Activated T-helper 2 cell treated with anti-CD3 and anti-CD28 coated beads, Interferon-gamma antibody, Interleukin-2, Interleukin-4, amounts not matched to agents 10 μg/mL and 5 μg/mL and 100 μg/mL, durations not matched to agents 14 hours and 24 hours and 36 hours (primary cell): ENCODE measurements at places on chromosomes 6 and 20. TPM values are rescaled to one million over a fixed set of nuclear protein-coding genes. Genes with fewer than 3 reads are reported as not detected.

DNA sequence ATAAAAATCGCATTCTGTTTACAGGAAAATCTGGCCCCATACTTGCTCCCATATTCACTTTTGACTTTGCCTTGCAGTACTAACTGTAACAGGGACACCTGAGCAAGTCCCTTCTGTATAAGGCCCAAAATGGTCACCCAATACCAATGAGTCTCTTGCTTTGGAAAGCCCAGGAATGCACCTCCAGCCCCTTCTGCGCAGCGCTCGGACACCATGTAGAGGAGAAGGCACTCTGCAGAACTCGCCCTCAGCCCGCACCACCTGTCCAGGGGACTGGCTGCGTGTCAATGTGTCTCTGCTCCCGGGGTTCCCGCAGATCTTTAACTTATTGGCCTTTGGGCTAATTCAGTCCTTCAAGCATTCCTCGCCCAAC lies 746 bp upstream of the PRND start:
- H3K36me3 ChIP-seq: no peaks in the 10 kb centered on the region
- DNase-seq: no peak
- peaks cover 10% of the 10 kb centered on the region for H3K4me1 ChIP-seq
- no peak overlapping the region for H3K27ac ChIP-seq

GRCh38 chr6:18362058-18362561 lies 25.0 kb upstream of the RNF144B start:
- DNase-seq: no peak
- H3K27ac ChIP-seq: no peak overlapping the region
- H3K36me3 ChIP-seq: no peaks in the 10 kb centered on the region
- H3K27me3 ChIP-seq: peaks cover 7% of the 10 kb centered on the region

GRCh38 chr6:93974332-93974731 lies 555.0 kb upstream of the EPHA7 start:
- no peak overlapping the region for H3K4me3 ChIP-seq
- no peaks in the 10 kb centered on the region for H3K4me1 ChIP-seq
- H3K36me3 ChIP-seq: no peaks in the 10 kb centered on the region
- H3K27ac ChIP-seq: no peak overlapping the region

DNA sequence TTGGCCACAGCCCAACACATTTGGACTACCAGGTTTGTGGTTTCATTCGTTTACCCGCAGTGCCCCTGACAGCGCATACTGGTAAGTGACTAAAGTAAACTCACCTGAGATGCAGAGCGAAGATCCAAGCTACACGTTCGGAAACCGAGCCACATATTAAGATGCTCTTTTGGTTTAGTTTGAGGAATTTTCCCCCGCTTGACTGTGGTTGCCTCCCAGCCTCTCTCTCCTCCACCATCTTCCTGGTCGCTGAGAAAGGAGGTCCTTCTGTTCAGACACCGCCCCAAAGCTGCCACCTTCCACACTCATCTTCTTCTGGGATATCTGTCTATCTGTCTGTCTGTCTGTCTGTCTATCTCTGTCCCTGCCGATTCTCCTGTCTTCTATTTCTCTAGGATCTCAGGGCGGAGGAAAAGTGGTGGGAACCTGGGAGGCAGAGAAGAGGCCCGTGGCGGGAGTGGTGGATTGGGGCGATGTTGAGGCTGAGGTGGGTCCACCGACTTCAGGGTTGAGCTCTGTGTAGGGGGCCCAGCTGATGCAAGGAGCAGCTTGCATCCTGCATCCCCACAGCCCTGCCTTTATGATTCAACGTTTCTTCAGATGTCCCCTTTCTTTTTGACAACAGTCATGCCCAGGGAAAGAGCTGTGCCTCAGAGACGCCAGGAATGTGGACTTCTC lies 196.9 kb upstream of the ZNF184 start:
- H3K4me3 ChIP-seq: peak overlapping the region; percentile 77
- peaks cover 61% of the 10 kb centered on the region for H3K27me3 ChIP-seq
- no peak overlapping the region for H3K27ac ChIP-seq
- no peaks in the 10 kb centered on the region for H3K36me3 ChIP-seq

DNA sequence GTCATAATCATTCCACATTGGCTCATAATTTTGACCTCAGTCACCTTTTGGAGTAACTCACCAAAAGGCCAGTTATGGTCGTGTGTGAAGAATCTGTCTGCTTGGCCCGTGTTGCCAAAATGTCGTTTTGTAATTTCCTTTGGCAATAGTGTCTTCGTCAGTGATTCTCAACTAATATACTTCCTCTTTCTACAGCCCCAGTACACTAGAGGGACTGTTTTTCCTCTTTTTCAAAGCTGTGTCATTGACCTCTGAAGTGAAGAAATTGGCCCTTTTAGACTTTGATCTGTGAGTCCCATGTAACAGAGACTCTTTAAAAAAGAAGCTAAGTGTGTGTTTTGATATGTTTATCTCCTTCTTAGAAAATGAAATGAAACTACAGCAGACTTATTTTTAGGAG lies 5.2 kb downstream of the FOXO3 start:
- H3K4me3 ChIP-seq: no peak overlapping the region
- H3K27me3 ChIP-seq: peaks cover 30% of the 10 kb centered on the region
- peaks cover 52% of the 10 kb centered on the region for H3K36me3 ChIP-seq
- H3K4me1 ChIP-seq: peaks cover 43% of the 10 kb centered on the region

GRCh38 chr20:19903168-19903811 lies 113.9 kb upstream of the NAA20 start:
- no peak for DNase-seq
- H3K27me3 ChIP-seq: no peaks in the 10 kb centered on the region
- no peak overlapping the region for H3K27ac ChIP-seq

DNA sequence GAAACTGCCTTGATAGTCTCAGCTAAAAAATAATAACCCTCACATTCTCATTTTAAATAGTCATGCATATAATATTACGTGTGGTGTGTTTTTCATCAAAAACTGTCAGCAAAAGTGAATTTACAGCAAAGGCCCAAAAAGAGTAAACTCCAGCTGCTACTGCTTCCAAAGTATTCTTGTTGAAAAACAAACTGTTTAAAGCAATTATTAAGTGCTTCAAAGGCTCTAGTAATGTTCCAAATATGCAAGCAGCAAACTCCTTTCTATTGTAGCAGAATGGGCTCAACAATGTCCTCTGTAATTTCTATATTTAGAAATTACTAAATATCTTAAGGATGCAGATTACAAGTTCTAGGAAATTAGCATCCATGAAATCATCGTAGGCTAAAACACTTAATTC lies 280.0 kb upstream of the TBX18 start:
- H3K36me3 ChIP-seq: no peaks in the 10 kb centered on the region
- no peak overlapping the region for H3K4me3 ChIP-seq

DNA sequence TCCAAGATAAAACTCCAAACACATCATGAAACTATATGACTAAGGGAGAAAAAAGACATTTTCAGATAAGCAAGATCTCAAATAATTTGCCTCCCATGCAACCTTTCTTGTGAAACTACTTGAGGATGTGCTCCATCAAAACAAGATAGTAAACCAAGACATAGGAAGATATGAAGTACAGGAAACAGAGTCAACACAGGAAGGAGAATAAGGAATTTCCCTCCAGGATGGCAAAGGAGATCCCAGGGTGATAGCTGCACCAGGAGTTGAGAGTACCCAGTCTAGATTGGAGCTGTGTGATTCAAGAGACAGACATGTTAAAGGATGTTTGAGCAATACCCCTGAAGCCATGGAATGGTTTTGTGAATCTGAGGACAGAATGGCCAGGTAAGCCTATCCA lies 15.3 kb downstream of the IL17A start:
- no peak for DNase-seq
- no peaks in the 10 kb centered on the region for H3K4me1 ChIP-seq
- peaks cover 18% of the 10 kb centered on the region for H3K27me3 ChIP-seq
- no peak overlapping the region for H3K4me3 ChIP-seq
- no peaks in the 10 kb centered on the region for H3K36me3 ChIP-seq

DNA sequence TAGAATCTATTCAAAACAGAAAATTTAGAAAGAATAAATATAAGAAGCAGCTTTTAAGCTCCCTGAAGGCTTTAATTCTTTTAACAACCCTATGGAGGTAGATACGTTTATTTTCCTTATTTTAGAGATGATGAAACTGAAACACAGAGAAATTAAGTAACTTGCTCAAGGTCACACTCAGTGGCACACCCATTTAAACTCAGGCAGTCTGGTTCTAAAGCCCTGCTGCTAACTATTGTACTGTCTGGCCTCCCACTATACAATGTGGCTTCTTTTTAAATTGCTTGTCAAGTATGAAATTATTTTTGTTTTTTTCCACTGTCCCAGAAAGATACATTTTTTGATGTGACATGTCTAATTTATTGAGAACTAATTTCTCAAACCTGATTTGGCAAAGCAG lies 55.7 kb downstream of the FAM217A start:
- H3K27me3 ChIP-seq: no peaks in the 10 kb centered on the region
- H3K27ac ChIP-seq: peak overlapping the region; percentile 75
- DNase-seq: no peak

- peaks cover 13% of the 10 kb centered on the region for H3K4me1 ChIP-seq
- no peaks in the 10 kb centered on the region for H3K36me3 ChIP-seq
- peaks cover 46% of the 10 kb centered on the region for H3K27me3 ChIP-seq
- peak; percentile 26 for DNase-seq
Measured at GRCh38 chr6:43275801-43276576, 22.1 kb upstream of the SLC22A7 start.

SOX18 gene
- 1.0 and 1.1 TPM in 2 replicates for total RNA-seq

LRRC73 gene
- total RNA-seq: 0.11 and 0.21 TPM in 2 replicates

CST4 gene
- not detected in 2 replicates for total RNA-seq

MCHR2 gene
- total RNA-seq: not detected in 2 replicates

ARHGAP18 gene
- 5.9 and 6.6 TPM in 2 replicates for total RNA-seq
